ENCODE measurements at places on chromosomes 4 and X. TPM values are rescaled to one million over a fixed set of nuclear protein-coding genes. Genes with fewer than 3 reads are reported as not detected.

The EFNB1 gene
- polyA plus RNA-seq: 15.2 TPM

The CXCL8 gene
- polyA plus RNA-seq: 1.1 TPM

The FGFBP1 gene
- polyA plus RNA-seq: not detected

The CLDN22 gene
- polyA plus RNA-seq: 0.07 TPM

The PGRMC1 gene
- polyA plus RNA-seq: 99.1 TPM

The ERVMER34-1 gene
- 0.10 TPM for polyA plus RNA-seq

The IL1RAPL2 gene
- polyA plus RNA-seq: not detected

The NEUROG2 gene
- polyA plus RNA-seq: not detected

The PDZD11 gene
- polyA plus RNA-seq: 91.9 TPM

The VAMP7 gene
- 54.9 TPM for polyA plus RNA-seq

The RAB9A gene
- 24.0 TPM for polyA plus RNA-seq

The PAQR3 gene
- 10.4 TPM for polyA plus RNA-seq

The BRS3 gene
- not detected for polyA plus RNA-seq

The CDX4 gene
- not detected for polyA plus RNA-seq

The FMR1NB gene
- not detected for polyA plus RNA-seq

The RHOXF2B gene
- not detected for polyA plus RNA-seq

The FATE1 gene
- not detected for polyA plus RNA-seq
